ENCODE measurements at places on chromosomes 11 and 22. TPM values are rescaled to one million over a fixed set of nuclear protein-coding genes. Genes with fewer than 3 reads are reported as not detected.

GRCh38 chr22:31829505-31829904, 75.7 kb downstream of the DEPDC5 start:
- DNase-seq, result no peak

DNA sequence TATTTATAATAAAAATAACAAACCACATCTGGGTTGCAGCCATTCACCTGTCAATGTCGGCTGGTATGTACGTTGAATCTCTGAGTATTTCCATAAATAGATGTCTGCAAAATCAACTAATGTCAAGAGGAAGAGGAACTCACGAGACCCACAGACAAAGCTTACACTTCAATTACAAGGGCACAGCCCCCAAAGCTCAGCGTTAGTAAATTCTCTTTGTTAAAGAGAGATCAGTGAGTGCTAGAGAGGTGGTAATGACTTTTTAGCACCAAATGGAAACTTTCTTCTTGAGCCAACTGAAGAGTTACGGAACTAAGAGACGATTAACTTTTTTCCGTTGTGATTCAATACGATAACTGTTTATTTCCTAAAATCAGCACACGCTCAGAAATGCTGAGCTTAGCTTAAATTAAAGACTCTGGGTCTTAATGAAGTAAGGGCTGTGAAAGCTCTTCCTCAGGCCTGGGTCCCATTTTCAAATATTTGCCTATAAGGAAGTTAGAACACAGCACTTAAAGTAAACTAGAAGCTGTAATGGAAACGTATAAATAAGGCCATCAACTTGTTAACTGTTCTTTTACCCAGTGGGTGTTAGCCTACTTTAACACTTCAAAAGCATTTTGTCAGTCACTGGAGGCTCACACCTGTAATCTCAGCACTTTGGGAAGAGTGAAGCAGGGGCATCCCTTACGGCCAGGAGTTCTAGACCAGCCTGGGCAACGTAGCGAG, 22.8 kb upstream of the TFIP11 start:
- no peak for DNase-seq

The H19 gene
- polyA plus RNA-seq, result 2,958 TPM

DNA sequence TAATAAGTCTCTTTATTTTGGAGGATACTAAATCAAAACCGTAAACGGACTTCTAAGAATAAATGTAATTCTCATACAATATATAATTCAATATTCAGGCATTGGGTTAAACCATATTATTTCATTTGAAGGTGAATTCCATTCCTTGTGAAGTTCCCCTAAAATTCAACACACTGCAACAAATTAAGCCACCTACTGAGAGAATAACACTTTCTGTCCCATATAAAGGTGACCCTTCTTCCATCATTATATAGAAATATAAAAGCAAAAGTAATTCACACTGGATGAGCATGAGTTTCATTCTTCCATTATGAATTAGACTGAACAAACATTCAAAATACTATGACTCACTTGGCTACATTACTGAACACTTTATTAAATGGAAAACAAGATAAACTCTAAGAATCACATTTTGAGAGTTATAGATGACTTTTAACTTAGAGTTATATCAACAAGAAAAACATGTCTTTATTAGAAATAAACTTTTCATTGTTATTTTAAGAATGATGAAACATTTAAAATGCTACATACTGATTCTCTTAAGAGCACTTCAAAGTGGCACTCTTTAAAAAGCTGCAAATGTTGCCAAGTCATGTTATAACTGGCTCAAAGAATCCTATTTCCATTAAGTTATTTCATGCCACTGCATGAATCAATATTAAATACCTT, 2.8 kb downstream of the SESN3 start:
- DNase-seq, result no peak

The TNKS1BP1 gene
- 64.0 TPM for polyA plus RNA-seq

The CECR2 gene
- 11.6 TPM for polyA plus RNA-seq
